ENCODE measurements at places on chromosomes 1 and 21.

DNA sequence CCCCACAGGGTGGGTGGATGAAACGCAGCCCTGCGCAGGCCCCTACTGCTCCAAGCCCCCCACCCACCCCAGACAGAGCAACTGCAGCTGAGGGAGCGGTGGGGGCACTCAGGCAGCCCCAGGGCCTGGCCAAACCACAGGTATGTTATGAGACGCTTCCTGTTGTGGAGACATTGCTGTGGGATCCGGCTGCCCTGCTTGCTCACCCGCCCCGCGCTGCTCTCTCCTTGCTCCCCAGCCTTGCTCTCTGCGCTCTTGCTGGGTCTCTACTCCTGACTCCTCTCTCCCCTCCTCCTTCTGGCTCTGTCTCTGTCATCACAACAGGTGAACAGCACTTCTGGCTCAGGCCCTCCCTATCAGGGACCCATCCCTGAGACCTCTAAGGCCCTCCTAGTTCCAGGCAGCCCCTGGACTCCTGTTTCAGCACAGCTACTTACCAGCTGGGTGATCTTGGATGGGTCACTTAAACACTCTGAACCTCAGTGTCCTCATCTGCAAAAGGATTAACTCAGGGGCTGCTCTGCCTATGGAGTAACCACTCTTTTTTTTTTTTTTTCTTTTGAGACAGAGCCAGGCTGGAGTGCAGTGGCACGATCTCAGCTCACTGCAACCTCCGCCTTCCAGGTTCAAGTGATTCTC is 15.9 kb downstream of the COL8A2 start:
- peak; percentile 71 for DNase-seq

- DNase-seq = no peak
Observed at GRCh38 chr1:211800925-211801607, 29.5 kb downstream of the LPGAT1 start.

DNA sequence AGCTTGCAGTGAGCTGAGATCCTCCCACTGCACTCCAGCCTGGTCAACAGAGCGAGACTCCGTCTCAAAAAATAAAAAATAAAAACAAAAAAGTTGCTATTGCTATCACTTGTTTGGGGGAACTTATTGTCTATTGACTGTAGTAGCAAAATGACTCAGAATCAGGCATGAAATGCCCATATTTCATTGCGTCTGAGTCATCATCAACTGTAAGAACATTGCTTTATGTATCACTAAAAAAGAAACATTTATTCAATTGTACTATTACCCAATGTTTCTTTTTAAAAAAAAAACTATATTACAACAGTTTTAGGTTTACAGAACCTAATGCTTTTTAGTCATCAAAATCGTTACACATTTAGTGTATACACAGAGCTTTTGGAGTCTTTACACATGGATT is 91.0 kb upstream of the FMN2 start:
- no peak for DNase-seq

- no peak for DNase-seq
Observed at GRCh38 chr1:39672551-39672947, 642 bp upstream of the NT5C1A start.

- DNase-seq = peak; percentile 7
Observed at GRCh38 chr21:44020551-44020950, 8.4 kb downstream of the TRAPPC10 start.

GRCh38 chr1:178510155-178510554 is 2.8 kb upstream of the TEX35 start:
- DNase-seq = no peak

- no peak for DNase-seq
Observed at GRCh38 chr1:107862064-107862463, 102.9 kb downstream of the VAV3 start.

DNA sequence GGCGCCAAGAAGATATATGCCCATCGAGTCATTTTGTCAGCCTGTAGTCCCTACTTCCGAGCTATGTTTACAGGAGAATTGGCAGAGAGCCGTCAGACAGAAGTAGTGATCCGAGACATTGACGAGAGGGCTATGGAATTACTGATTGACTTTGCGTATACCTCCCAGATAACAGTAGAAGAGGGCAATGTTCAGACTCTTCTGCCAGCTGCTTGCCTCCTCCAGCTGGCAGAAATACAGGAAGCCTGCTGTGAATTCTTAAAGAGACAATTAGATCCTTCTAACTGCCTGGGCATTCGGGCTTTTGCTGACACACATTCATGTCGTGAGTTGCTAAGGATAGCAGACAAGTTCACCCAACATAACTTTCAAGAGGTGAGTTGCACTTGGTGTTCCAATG is 19.1 kb downstream of the KLHL20 start:
- DNase-seq = no peak

- no peak for DNase-seq
Observed at GRCh38 chr1:9657521-9658032, 6.0 kb downstream of the PIK3CD start.

DNA sequence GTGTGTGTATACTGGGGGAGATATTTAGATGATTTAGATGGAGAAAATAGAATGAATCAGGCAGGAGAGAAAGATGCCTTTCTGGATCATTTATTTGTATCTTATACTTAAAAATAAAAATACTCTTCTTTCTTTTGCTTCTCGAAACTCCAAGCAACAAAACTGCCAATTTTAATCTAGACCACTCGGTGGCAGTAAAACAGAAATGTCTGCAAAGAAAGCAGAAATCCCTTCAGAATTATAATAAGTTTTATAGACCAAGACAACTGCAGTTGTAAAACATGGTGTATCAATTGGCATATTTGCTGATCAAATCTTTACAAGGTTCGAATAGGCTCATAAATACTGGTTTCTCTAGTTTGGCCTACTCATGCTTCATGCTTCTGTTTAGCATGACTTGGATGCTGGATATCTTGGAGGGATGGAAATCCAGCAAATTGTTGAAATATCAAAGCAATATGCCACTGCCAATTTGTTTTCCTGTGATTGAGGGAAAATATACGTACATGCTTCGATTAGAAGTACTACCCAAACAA is 15.1 kb upstream of the C1orf87 start:
- DNase-seq = no peak

- DNase-seq = peak; percentile 59
Observed at GRCh38 chr1:184036517-184036949, 995 bp downstream of the COLGALT2 start.

GRCh38 chr1:118661769-118662320 is 326.3 kb downstream of the TBX15 start:
- DNase-seq = no peak

GRCh38 chr1:89129911-89130310 is 4.0 kb upstream of the GBP2 start:
- DNase-seq = no peak

DNA sequence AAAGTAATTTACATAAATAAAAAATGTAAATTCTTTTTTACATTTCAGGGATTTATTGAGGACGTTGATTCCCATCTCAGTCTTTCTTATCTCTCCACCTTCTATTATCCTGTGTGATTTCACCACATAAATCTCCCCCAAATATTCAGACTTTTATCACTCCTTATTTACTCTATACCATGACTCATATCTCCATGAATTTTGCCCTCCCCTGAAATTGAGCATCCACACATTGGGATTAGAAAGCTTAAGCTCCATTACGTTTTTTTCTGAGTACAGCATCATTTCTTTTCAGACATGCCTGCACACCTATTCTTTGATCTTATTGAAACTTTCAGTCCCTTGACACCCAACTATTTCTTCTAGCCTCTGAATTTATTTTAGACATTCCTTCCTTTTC is 111.2 kb downstream of the IFI44 start:
- no peak for DNase-seq

GRCh38 chr1:22114083-22115012 is 28.5 kb downstream of the WNT4 start:
- DNase-seq = no peak

GRCh38 chr1:172826096-172826741 is 167.3 kb downstream of the FASLG start:
- no peak for DNase-seq

- DNase-seq = no peak
Observed at GRCh38 chr1:169133801-169134502, 27.5 kb downstream of the ATP1B1 start.

- DNase-seq = no peak
Observed at GRCh38 chr1:169762699-169763098, 28.8 kb upstream of the SELE start.

GRCh38 chr1:208850442-208850841 is 606.3 kb upstream of the PLXNA2 start:
- no peak for DNase-seq

DNA sequence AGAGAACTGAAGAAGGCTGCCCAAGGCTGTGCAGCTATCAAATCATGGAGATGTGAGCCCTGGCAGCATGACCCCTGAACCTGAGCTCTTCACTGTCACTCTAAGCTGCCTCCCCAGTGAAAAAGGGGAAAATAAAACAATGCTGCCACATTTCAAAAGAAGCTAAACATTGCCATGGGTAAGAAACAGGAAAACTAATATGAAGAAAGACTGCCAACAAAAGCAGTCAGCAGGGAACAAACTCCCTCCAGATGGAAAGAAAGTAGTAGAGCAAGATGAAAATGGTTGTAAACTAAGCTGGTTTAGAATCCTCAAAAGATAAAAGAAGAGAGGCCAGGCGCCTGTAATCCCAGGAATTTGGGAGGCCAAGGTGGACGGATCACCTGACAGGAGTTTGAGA is 36.2 kb upstream of the CSF1 start:
- no peak for DNase-seq

GRCh38 chr1:243837907-243838535 is 12.0 kb downstream of the AKT3 start:
- DNase-seq = no peak

DNA sequence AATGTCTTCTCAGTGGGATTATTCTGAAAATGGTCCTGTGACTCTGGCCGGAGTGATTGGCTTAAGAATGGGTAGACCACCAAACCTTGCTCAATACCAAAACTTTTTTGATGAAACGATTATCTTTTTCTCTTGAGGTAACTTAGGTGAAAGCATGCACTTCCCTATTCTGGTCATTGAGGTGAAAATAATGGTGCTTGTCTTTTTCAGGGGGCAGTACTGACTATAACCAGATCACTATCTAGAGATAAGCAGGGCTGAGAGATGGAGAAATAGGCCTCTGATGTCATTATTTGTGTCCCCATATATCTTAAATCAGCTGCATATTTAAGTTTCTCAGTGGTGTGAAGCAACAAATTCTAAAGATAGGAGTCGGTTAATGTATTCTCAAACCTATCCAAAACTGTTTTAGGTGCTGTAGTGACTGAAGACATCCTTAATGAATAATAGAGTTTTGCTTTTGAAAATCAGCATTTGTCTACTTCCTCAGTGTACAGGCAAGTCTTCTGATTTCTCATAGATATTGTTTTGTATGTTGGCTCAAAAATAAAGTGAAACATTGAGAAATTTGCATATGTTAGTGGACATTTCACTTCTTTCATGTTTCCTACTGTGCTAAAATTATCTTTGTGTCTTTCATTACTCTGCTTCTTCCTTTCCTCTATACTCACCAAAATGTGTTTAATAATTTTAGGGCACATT is 735.3 kb upstream of the ADGRL4 start:
- DNase-seq = no peak

- DNase-seq = no peak
Observed at GRCh38 chr21:31370281-31370892, 26.3 kb upstream of the TIAM1 start.

DNA sequence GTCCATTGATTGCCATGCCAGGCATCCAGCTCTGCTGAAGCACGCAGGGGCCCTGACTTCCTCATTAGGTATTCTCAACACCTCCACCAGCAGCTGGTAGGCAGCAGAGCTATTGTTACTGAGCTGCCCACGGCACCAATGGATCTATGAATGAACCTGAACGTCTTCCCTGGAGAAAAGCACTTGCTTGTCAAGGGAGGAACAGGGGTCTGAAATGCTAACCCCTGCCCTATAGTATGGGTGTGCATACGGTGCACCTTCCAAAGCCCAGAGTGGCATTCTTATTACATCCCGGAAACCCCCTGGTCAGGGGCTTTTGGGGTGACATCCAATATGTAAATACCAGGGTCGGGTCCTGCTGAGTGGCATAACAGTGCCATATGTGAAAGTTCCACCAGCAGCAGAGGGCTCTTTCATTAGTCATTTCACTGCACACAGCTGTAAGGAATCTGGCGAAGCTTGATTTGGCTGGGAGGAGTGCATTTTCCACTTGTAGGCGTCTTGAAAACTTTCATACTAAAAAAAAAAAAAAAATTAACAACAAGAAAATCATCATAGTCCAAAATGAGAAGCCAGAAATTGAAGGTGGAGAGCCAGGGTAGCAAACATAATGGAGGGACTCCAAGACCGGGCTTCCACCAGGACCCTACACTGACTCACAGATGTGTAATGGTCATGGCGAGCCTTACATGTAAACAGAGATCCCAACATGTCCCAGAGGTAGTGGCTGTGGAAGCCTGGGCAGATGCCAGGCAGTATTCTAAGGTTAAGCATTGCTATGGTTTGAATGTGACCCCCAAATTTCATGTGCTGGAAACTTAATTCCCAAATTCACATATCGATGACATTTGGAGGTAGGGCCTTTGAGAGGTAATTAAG is 58.8 kb upstream of the PRDX6 start:
- no peak for DNase-seq

DNA sequence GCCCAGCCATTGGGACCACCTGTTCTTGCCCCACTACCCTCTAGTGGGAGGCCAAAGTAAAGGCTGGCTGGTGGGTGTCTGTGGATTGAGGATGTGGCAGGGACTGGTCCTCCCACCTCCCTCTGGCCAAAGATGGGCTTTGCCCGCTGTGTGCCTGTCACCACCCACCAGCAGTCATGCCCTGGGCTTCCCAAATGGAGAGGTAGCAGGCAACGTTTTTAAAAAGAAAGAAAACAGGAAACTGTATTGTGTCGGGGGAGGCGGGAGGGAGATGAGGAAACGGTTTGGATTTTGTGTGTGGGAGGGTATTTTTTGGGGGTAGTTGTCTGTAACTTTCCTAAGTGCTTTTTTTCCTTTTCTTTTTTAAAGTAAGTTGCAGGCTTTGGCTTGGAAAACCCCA is 30.1 kb downstream of the SZRD1 start:
- no peak for DNase-seq

DNA sequence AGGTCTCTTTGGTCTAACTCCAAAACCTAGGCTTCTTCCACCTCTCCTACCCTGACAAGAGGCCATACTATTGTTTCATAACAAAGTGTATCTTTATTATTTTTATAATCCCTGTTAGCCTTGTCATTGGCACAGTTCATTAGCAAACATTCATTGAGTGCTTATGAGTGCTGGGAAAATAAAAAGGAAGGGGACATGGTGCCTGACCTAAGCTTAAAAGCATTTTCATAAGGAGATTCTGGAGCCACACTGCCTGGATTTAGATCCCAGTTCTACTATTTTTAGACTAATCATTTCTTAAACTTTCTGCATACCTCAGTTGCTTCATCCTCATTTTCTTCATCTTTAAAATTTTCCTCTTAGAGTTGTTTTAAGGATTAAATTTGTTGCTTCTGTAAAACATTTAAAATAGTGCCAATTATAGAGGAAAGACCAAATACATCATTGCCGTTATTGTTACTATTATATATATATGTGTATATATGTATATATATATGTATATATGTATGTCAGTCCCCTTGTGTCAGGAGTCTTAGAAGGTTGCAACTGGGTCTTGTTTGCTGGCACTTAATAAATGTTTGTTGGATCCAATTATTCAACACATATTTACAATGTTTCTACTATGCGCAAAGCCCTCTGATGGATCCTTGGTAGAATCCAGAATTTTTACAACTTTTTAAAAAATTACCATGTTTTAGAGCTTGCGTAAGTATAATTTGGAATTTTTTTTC is 250.9 kb upstream of the SGIP1 start:
- DNase-seq = no peak

GRCh38 chr1:91864017-91864700 is 21.8 kb downstream of the TGFBR3 start:
- DNase-seq = no peak

GRCh38 chr1:157773493-157774350 is 3.2 kb downstream of the FCRL2 start:
- no peak for DNase-seq

- no peak for DNase-seq
Observed at GRCh38 chr1:3463891-3464648, 9.6 kb downstream of the ARHGEF16 start.
